ENCODE measurements at places on chromosomes 11 and 22.

GRCh38 chr11:23604966-23605365, 744.7 kb upstream of the CCDC179 start:
- ATAC-seq = no peak
- H3K4me3 ChIP-seq = no peak overlapping the region
- H3K4me1 ChIP-seq = no peaks in the 10 kb centered on the region

GRCh38 chr11:57097149-57097548, 84.6 kb upstream of the LRRC55 start:
- no peak for ATAC-seq
- H3K27ac ChIP-seq = no peak overlapping the region
- no peaks in the 10 kb centered on the region for H3K4me1 ChIP-seq
- peaks cover 1% of the 10 kb centered on the region for H3K27me3 ChIP-seq
- H3K36me3 ChIP-seq = no peaks in the 10 kb centered on the region

GRCh38 chr22:30325065-30325720, 1.5 kb downstream of the TBC1D10A start:
- H3K27me3 ChIP-seq = no peaks in the 10 kb centered on the region
- H3K4me3 ChIP-seq = peak overlapping the region; percentile 78
- ATAC-seq = peak; percentile 59
- no peaks in the 10 kb centered on the region for H3K36me3 ChIP-seq
- peaks cover 43% of the 10 kb centered on the region for H3K4me1 ChIP-seq
- peak overlapping the region; percentile 68 for H3K27ac ChIP-seq

GRCh38 chr11:68293708-68294107, 18.7 kb upstream of the LRP5 start:
- no peaks in the 10 kb centered on the region for H3K27me3 ChIP-seq
- no peak overlapping the region for H3K27ac ChIP-seq
- ATAC-seq = no peak

DNA sequence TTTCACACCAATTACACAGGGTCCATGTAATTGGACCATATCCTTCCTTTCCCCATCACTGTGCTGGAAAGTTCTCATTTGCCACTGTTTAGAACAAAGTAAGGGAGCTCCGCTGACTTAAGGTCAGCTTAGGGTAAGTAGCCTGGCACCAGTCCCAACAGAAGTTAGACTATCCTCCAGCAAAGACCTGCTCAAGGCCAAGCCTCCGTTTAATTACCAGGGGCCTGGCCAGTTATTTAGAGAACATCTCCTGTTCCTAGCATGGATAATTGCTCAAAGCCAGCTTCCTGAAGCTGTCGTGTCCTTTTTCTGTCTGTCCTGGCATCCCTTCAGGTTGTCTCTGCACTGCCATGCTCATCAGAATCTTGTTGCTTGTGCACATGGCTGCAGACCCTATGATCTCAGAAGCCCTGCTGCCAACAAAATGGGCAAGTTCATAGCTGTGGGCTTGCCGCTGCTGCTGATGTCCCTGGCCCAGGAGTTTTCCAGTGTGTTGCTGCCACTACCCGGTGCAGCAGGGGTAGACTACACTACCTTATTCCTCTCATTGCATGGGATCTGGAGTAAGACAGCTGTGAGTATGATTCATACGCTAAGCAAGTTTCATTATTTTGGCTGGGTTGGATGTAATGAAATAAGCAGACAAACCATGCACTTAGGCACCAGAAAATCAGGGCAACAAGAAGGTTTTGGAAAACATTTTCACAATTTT, 8.1 kb downstream of the OR8A1 start:
- no peak overlapping the region for H3K4me3 ChIP-seq
- no peak overlapping the region for H3K27ac ChIP-seq
- no peaks in the 10 kb centered on the region for H3K4me1 ChIP-seq

- H3K4me1 ChIP-seq = no peaks in the 10 kb centered on the region
- H3K27me3 ChIP-seq = peaks cover 52% of the 10 kb centered on the region
- no peak overlapping the region for H3K4me3 ChIP-seq
- no peak overlapping the region for H3K27ac ChIP-seq
- no peak for ATAC-seq
- H3K36me3 ChIP-seq = no peaks in the 10 kb centered on the region
Observed at GRCh38 chr11:1160231-1161101, 2.7 kb downstream of the MUC5AC start.

DNA sequence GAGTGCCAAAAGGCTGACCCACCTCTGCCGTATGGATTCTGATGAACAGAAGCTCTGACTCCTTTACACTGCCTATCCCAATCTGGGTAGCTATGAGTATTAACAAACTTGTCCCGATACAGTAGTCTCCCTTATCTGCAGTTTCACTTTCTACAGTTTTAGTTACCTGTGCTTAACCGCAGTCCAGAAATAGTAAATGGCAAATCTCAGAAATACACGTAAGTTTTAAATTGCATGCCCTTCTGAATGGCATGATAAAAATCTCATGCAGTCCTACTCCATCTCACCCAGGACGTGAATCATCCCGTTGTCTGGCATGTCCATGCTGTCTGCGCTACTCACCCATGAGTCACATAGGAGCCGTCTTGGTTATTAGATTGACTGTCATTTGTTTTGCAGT, 68.8 kb downstream of the SNX19 start:
- no peak overlapping the region for H3K4me3 ChIP-seq
- H3K27ac ChIP-seq = no peak overlapping the region

DNA sequence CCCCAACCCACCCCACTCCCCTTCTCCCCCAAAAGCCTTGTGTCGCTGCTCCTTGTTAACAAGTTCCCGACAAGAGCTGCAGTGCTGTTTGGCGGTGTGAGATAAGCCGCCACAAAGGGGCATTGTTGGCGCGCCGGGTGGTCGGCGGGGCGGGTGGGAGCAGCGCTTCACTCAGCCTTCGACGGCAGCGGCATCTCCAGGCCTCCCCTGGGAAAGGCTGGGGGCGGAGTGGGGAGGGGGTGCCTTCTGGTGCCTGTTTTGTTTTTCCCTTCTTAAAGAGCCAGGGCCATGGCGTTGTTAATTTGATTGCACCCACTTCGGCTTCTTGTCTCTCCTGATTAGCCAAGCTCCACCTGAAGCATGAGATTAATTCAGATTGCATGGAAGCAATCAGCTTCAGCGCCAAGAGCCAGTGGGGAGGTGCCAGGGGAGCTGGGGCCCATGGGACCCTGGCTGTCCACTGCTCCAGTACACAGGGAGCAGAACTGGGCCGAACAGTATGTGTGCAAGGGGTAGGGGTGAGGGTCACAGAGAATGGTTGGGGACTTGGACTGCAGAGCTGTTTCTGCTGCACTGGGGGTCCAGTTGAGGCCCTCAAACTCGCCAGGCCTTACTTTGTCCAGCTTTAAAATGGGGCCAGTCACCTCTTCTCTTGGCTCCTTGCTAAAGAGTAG, 165.1 kb downstream of the CEP164 start:
- H3K27ac ChIP-seq = no peak overlapping the region
- no peak overlapping the region for H3K4me3 ChIP-seq
- ATAC-seq = no peak

- H3K27me3 ChIP-seq = no peaks in the 10 kb centered on the region
- H3K36me3 ChIP-seq = no peaks in the 10 kb centered on the region
- no peak for ATAC-seq
- no peak overlapping the region for H3K4me3 ChIP-seq
- no peak overlapping the region for H3K27ac ChIP-seq
Observed at GRCh38 chr11:17967661-17968060, 45.2 kb downstream of the SERGEF start.

GRCh38 chr11:102322560-102322959, 5.3 kb downstream of the BIRC3 start:
- H3K4me3 ChIP-seq = no peak overlapping the region
- ATAC-seq = no peak
- H3K4me1 ChIP-seq = peaks cover 63% of the 10 kb centered on the region
- no peaks in the 10 kb centered on the region for H3K27me3 ChIP-seq
- H3K27ac ChIP-seq = no peak overlapping the region

GRCh38 chr11:126310992-126311310, 7.1 kb downstream of the DCPS start:
- peaks cover 7% of the 10 kb centered on the region for H3K4me1 ChIP-seq
- no peak for ATAC-seq
- H3K27ac ChIP-seq = no peak overlapping the region

GRCh38 chr11:64659417-64660144, 63.4 kb downstream of the NRXN2 start:
- ATAC-seq = no peak
- no peaks in the 10 kb centered on the region for H3K4me1 ChIP-seq
- H3K27ac ChIP-seq = no peak overlapping the region
- H3K27me3 ChIP-seq = peaks cover 5% of the 10 kb centered on the region

GRCh38 chr11:66289548-66290329, 796 bp upstream of the YIF1A start:
- peaks cover 38% of the 10 kb centered on the region for H3K27me3 ChIP-seq
- peak; percentile 37 for ATAC-seq
- peak overlapping the region; percentile 96 for H3K27ac ChIP-seq
- no peaks in the 10 kb centered on the region for H3K36me3 ChIP-seq

DNA sequence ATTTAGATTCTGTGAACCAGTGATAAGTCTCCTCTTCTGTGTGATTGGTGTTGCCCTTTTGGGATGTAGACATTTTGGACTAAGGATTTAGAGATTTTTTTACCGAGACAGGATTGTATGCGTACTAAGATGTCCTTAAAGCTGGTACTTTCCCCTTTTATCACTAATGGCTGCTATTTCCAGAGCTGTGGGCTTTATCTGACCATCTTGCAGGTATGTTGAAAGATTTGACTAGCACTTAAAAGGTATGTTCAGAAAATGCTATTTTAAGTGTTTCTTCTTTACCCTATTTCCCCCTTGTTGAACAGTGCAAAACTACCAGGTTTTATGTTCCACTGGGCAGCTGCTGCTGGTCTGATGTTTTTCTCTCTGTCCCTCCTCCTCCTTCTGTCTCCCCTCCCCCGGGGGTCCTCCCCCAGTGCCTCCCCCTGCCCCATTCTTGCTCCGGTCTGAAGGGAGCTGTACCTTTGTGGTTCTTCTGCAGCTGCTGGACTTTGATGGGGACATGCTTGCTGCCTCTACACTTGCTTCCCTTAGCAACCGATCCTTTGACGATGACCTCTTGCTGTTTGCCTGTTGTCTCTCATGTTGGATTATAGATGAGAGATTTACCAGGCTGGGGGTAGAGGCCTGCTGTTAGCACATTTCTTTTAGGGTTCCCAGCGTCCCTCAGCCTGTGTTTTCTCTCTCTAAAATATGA, 59.6 kb downstream of the ZNRF3 start:
- no peak overlapping the region for H3K4me3 ChIP-seq
- no peaks in the 10 kb centered on the region for H3K36me3 ChIP-seq
- H3K27ac ChIP-seq = no peak overlapping the region
- ATAC-seq = no peak
- peaks cover 46% of the 10 kb centered on the region for H3K4me1 ChIP-seq
- no peaks in the 10 kb centered on the region for H3K27me3 ChIP-seq

Measured in gastroesophageal sphincter (tissue), 4 donors.